Panc1 (cell line): ENCODE measurements at places on chromosomes 2 and 18.

GRCh38 chr2:36413218-36413617 lies 57.6 kb downstream of the CRIM1 start:
- DNase-seq, result no peak

- DNase-seq, result no peak
These were observed 46.8 kb downstream of the EPG5 start for GRCh38 chr18:45920367-45920766.

GRCh38 chr2:38557981-38558380 lies 44.7 kb downstream of the HNRNPLL start:
- no peak for DNase-seq

GRCh38 chr2:42569116-42569711 lies 782 bp downstream of the MTA3 start:
- DNase-seq, result no peak

- no peak for DNase-seq
These were observed 714.6 kb downstream of the MBD2 start for GRCh38 chr18:53509886-53510285.

- DNase-seq, result no peak
These were observed 157.1 kb upstream of the CCDC150 start for GRCh38 chr2:196482119-196483065.

DNA sequence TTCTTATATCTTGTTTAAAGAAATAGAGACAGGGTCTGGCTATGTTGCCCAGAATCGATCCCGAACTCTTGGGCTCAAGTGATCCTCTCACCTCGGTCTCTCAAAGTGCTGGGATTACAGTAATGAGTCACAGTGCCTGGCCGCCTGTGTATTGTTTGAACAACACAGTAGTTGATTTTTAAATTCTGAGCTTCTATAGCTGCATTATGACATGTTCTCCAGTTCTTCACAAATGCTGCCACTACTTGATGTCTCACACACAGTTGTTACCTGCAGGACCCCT lies 7.7 kb upstream of the RHOB start:
- no peak for DNase-seq
